Activated T-cell treated with anti-CD3 and anti-CD28 coated beads for 24 hours (primary cell): ENCODE measurements at places on chromosomes 4 and X.

GRCh38 chr4:176788248-176788647 is 4.5 kb downstream of the VEGFC start:
- DNase-seq = no peak

GRCh38 chr4:143667461-143667860 is 33.0 kb downstream of the FREM3 start:
- no peak for DNase-seq

DNA sequence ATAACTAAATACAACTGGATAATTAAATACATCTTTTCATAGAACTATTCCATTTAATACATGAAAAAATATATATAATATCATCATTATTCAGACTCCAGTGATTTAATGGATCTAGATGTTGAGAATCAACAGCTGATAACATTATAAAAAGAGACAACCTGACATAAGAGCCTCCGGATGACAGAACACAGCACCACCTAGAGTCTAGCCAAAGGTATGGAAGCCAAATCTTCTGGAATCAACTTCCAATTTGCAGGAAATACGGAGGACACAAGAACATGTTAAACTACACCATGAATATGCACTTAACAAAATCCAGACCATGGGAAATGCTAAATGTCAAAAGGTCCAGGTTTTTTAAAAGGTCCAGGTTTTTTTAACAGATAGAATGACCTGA is 55.0 kb downstream of the LRBA start:
- no peak for DNase-seq

- DNase-seq = no peak
Observed at GRCh38 chr4:58093352-58093751, 983.2 kb upstream of the IGFBP7 start.

- no peak for DNase-seq
Observed at GRCh38 chr4:5365071-5366008, 314.1 kb downstream of the STK32B start.

- no peak for DNase-seq
Observed at GRCh38 chr4:177374966-177375365, 65.3 kb downstream of the NEIL3 start.

DNA sequence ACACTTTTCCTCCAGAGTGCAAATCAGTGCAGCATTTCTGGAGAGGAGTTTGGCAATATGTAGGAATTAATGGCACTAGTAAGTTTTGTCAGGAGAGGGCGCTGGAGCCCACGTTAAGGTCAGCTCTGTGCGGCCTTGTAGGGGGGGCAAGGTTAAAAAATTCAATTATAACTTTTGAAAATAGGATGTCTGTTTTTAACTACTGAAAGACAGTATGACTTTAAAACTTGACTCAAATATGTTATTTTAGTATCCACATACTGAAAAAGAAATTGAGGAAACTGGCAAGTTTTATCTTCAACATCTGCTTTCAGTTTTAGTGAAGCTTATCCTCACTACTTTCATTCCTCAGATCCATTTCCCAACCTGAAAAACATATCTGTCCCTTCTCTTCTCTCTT is 30.9 kb upstream of the HSD17B13 start:
- no peak for DNase-seq

DNA sequence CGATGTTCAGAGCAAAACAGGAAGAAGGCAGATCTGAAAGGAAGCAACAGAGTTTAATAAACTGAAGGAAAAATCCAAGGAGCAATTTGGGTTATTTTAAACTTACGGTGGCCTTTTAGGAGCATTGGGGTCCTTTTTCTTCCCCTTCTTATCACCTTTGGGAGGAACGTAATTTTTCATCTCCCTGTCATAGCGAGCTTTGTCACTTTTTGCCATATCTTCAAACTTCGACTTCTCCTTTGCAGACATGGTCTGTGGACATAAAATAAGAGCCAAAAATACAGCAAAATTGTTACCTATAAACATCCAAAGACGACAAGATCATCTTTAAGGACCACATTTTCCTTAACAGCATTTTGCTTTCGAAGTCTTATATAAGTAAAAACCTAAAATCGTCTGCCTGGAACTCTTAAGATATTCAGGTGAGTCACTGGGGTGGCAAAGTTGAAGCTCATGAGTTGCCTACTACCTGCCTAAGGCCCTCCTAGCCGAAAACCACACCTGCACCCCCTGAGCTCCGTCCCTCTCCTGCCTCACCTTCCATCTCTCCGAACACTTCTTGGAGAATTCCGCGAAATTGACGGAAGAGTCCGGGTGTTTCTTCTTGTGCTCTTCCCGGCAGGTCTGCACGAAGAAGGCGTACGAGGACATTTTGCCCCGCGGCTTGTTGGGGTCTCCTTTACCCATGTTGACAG is 1.0 kb downstream of the HMGB2 start:
- no peak for DNase-seq

GRCh38 chrX:105460376-105460775 is 239.9 kb upstream of the TEX13A start:
- no peak for DNase-seq

GRCh38 chr4:87356832-87357526 is 34.0 kb downstream of the HSD17B11 start:
- DNase-seq = no peak

DNA sequence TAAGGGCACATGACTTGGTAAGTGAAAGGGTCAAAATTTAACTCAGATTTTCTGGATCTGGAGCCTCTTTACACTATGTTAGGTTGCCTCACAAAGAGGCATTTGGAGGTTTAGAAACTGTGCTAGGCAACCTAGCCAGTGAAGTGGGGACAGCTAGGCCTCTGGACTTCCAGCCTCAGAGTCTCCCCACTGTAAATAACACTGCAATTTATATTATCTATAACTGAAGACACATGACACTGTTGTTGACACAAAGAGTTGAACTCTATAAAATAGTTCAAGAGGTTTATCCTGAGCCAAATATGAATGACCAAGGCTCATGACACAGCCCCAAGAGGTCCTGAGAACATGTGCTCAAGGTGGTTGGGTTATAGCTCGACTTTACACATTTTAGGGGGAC is 74.9 kb upstream of the IQCM start:
- DNase-seq = no peak
